Lung (tissue), 17 donors: ENCODE measurements at places on chromosomes 12 and 14. TPM values are rescaled to one million over a fixed set of nuclear protein-coding genes. Genes with fewer than 3 reads are reported as not detected.

GRCh38 chr12:71731439-71732356 lies 23.0 kb upstream of the RAB21 start:
- no peak for DNase-seq

DNA sequence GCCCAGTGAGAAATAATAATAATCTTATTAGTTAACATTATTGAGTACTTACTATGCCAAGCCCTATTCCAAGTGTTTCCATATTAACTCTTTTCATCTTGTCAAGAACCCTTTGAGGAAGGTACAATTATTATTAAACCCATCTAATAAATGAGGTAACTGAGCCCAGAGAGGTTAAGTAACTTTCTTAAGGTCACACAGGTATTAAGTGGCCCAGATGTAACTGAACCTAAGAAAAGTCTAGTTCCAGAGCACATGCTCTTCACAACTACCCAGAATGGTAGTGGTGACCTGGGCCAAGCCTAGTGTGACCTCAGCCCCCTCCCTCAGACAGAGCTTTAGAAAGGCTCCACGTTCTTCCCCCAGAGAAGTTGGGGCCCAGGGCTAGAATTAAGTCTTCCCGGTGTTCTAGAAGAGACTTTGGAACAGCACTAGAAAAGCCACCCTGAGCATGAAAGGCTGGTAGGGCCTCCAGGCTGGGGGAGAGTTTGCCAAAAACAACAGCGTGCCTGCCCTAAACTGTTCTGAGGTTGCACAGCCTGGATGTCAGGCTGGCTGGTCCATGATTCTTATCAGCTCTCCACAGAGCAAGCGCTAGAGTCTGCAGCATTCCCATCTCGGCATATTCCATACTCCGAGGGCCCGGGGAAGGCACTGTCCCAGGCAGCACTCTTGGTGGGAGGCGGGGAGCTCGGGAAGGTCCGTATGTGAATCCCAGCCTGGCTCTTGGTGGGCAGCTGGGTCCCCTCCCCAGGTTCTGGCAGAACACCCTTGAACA lies 41.3 kb upstream of the CTDSP2 start:
- peak; percentile 61 for DNase-seq

- peak; percentile 80 for DNase-seq
These were observed 18.6 kb downstream of the PPFIBP1 start for GRCh38 chr12:27542628-27543027.

APOF gene
- not detected for total RNA-seq

DNA sequence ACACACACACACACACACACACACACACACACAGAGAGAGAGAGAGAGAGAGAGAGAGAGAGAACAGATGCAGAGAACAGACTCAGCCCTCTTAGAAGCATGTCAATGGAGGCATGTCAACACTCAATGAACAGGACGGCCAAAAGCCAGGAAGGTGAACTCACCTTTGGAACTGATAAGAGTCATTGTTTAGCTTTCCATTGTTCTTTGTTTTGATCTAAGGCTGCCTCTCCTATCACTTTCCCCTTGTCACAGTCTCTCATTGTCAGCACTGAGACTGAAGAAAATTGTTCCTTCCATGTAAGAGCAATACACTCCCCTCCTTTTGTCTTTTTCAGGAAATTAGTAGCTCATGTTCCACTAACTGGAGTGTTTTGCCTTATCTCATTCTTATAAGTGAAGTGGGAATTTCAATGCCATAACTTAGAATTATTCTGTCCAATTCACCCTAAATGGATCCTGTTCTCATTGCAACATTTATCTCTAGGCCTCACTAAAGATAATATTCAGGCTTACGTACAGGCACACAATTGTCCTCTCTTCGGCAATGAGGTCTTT lies 218.0 kb downstream of the DUSP6 start:
- no peak for DNase-seq

DPPA3 gene
- total RNA-seq = not detected

IAPP gene
- not detected for total RNA-seq

GPR135 gene
- total RNA-seq = 5.9 TPM

DNA sequence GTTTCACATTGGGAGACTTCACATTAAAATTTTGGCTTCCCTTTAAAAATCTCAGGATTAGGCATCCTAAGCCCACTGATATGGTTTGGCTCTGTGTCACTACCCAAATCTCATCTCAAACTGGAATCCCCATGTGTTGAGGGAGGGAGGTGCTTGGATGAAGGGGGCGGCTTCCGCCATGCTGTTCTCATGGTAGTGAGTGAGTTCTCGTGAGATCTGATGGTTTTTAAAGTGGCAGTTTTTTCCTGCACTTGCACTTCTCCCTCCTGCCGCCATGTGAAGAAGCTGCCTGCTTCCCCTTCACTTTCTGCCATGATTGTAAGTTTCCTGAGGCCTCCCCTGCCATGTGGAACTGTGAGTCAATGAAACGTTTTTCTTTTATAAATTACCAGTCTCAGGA lies 65.7 kb upstream of the PLXNC1 start:
- DNase-seq = no peak

DNA sequence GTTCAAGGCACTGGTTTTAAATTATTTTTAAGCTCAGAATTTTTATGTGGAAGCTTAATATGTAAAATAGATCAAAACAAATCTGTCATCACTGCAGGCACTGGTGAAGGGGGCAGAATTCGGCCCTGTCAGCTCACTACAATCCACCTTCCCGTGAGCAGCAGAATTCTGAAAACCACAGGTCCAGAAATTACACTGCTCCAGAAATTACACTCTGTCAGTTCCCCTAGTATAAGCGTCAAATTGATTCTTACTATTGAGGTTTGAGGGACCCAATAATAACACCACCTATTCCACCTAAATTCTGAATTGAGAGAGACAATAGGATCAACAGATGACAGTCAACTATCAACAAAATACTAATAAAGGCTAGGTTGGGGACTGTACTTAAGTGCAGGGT lies 245.5 kb downstream of the PHLDA1 start:
- DNase-seq = no peak

DNA sequence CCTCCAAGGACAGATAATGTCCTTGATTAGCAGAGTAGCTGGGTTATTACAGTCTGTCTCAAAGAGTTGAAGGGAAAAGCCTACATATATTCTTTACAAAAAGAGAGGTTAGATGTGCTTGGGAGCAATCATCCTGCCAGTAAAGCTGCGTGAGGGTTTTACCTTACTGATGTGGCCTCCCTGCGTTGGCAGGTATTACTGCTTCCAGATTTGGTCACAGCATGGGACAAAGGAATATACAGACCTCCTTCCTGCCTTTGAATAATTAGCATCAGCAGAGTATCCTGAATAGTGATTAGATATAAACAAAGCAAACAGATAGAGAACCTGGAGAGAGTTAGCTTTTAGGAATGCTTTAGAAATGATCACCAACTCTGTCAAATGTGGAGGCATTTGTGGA lies 69.6 kb downstream of the TMTC2 start:
- no peak for DNase-seq

DNA sequence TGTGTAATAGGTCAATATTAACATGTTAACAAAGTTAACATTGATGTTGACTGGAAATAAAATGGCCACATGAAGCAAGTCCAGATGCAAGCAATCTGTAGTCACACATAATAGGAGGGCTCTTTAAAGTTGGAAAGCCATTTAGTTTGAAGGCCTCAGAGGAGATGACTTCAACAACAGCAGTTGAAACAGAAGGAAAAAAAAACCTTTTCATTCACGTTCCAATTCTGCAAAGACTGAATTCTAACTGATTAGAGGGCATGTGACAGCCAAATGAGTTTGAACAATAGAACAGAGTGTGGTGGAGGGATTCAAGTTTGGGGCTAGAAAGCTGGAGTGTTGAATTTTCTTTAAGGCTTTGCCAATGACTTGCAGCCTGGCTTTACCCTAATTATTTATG lies 41.5 kb upstream of the DAAM1 start:
- peak; percentile 93 for DNase-seq

MYF5 gene
- not detected for total RNA-seq

DNA sequence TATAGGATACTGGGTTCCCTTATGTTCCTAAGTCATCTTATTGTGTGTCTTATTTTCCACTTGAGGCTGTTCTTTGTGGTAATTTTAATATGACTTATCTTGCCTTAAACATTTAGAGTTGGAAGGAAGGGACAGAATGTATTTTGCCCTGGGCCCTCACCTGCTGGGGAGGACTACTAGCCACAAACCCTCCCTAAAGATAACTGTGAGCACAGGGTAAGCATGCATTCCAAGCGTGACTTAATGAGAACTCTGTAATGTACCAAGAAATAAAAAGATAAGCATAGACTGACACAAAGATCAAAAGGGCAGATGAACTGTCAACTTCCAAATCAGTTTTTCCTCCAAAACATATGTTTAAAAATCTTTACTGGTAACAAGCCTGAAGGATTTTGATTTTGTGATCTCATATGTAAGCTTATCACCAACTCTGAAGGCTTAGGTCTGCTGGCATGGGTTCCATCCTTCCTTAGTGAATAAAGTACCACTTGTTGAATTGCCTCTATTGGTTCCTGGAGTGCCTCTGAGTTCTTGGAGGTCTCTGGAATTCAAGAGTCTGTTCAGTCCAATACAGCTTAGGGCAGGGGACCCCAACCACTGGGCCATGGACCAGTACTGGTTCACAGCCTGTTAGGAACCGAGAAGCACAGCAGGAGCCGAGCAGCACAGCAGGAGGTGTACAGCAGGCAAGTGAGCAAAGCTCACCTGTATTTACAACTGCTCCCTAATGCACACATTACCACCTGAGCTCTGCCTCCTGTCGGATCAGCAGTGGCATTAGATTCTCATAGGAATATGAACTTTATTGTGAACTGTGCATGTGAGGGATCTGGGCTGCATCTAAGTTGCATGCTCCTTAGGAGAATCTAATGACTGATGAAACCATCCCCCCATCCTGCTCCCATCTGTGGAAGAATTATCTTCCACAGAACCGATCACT lies 29.8 kb upstream of the NFYB start:
- no peak for DNase-seq

DNA sequence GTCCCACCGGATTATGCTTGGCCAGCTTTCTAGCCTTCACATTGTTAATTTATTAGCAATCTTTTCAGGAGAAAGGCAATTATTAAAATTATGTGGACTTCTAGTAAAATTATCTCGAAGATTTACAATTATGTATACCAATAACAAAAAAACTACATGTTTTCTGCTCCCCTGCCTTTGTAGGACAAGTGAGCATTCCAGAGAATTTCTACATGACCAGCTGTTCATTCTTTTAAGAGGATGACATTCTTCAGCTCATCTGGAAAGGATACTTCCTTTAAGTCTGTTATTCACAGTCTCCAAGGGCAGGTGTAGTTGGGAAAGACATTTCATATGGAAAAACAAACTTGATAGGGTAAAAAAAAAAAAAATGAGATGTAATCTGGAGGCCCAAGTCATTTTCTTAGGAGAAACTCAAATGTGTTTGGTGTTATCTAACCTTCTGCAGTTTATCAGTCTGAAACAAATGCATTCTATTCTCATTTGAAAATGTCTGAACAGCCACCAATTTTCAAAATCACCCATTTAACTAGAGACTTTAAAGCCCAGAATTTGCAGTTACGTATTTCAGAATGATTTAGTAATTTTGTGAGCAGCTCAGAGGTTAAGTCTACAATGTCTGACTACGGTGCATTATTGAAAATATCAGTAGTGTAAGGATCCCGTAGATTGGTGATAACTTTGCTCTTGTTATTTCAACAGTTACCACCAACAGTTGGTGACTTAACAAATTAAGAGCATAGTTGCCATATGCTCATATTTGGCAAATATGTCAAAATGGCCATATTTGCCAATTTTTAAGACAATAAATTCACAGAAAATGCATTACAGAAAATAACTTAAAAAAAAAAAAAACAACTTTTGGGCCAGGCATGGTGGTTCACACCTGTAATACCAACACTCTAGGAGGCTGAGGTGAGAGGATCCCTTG lies 1.8 kb upstream of the PHLDA1 start:
- peak; percentile 59 for DNase-seq

DNA sequence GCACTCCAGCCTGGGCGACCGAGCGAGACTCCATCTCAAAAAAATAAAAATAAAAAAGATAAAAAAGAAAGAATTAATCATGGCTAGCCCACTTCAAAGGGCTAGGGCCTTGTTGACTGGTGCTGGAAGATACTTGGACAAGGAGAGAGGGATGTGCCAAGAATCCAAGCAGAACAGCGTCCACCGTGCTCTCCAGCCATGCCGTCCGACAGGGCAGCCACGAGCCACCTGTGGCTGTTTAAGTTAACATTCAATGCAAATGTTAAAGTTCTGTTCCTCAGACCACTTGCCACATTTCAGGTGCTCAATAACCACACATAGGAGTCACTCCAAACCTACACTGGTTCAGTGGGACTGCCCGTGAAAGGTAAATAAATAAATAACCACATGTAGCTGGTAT lies 21.4 kb downstream of the SLC6A13 start:
- no peak for DNase-seq

RASAL1 gene
- 0.58 TPM for total RNA-seq

ZNF10 gene
- 7.0 TPM for total RNA-seq

DNA sequence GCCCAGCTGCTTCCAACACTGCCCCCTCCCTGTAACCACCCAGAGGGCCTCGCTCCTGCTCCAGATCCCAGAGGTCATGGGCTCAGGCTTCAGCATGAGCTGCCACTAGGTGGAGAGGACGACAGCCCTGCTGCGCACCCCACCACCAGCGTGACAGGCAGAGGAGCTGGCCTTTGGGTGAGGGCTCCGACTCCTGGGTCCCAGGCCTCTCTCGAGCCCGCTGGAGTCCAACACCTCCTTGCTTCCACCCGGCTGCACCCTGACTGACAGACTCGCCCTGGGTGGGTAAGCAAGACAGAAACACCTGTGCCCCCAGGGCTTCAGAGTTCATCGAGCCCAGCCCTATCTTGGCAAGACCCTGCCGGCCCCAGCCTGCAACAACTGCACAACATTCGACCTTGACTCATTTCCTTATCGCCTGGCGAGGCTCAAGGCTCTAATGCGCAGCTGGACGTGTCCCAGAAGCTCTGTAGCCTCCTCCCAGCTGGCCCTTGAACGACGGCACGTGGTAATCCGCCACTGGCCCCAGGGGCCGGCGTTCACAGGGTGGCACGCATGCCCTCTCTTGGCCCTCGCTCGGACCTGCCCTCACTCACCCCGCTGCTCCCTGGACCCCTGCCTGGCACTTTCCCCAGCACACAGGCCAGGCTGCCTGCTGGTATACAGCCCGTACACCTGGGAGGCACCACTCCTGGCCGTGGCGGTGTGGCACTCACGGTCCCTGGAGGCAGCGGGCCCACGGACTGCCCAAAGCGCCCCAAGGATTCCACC lies 28.0 kb downstream of the VPS37B start:
- no peak for DNase-seq

GRCh38 chr14:96098999-96099335 lies 59.8 kb downstream of the C14orf132 start:
- no peak for DNase-seq

RHOJ gene
- total RNA-seq = 22.9 TPM

MMP17 gene
- total RNA-seq = 4.6 TPM

DCD gene
- total RNA-seq = not detected

C12orf60 gene
- 0.55 TPM for total RNA-seq

- no peak for DNase-seq
These were observed 60.1 kb upstream of the EIF5 start for GRCh38 chr14:103273745-103274615.

GRCh38 chr14:54881235-54881760 lies 21.3 kb downstream of the GCH1 start:
- DNase-seq = peak; percentile 79

DNA sequence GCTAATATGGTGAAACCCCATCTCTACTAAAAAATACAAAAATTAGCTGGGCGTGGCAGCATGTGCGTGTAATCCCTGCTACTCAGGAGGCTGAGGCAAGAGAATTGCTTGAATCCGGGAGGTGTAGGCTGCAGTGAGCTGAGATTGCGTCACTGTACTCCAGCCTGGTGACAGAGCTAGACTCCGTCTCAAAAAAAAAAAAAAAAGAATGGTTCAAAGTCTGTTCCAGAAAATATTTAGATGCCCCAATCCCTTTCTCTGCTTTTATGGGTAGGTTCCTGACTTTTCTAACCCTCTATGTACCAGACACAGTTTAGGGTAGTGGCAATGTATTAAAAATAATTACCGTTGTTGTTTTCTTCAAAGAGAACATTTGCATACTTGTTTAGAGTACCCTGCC lies 161.4 kb downstream of the STXBP6 start:
- no peak for DNase-seq
